ENCODE measurements at places on chromosomes 2 and 18.

DNA sequence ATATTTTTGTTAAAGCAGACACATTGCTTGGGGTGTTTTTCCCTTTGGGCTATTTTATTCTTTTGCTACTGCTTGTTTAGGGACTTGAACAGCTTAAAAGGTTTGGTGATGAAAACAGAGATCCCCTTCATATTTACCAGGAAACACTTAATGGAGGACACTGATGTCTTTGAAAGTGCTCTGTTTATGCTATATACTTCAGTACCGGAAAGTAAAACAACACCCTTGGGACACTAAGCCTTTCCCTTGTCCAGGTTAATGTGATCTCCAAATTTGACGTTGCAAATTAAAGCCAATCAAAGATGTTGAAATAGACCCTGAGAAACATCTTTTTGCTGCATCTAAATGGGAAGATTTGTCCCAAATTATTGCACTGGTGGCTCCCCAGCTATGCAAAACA is 564.6 kb upstream of the PKDCC start:
- no peak for DNase-seq

DNA sequence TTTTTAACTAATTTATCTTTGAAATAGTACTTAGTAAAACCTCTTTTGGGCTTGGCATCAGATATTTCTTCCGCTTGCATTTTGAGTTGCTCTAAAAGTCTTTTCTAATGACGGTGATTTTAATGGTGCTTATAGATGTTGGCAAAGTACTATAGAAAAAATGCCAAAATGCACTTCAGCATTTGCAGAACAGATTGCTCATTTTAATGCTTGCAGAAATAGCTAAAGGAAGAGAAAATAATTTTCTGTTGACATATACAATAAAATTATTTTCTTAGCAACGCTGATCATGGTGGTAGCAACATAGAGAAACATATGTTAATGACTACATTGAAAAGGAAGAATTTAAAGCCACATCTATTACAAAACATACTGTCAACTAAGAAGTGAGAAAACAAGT is 170.7 kb downstream of the STK39 start:
- DNase-seq, result no peak

GRCh38 chr2:143645921-143646645 is 516.9 kb downstream of the ARHGAP15 start:
- no peak for DNase-seq

- DNase-seq, result no peak
Measured at GRCh38 chr18:7876354-7877104, 309.4 kb downstream of the PTPRM start.

DNA sequence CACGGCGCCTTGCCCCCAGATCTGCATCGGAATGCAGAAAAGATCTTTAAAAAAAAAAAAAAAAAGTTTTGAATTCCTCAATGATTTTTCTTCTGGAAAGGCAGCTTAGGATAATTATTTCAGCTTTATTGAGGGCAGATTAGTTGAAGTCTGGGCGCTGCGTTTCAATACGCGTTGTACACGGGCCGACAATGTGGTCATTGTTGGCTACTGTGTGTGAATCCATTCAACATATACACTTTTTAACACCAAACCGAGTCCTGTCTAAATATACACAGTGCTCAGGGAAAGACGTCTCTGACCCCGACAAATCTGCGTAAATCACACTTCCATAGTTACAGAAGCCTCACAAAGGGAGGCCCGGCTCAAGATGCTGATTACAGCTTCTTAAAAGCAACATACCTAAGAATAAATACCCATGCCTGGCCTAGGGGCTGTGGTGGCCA is 1.4 kb upstream of the SIX3 start:
- DNase-seq, result no peak

GRCh38 chr2:7982054-7982453 is 699.8 kb upstream of the ID2 start:
- no peak for DNase-seq

DNA sequence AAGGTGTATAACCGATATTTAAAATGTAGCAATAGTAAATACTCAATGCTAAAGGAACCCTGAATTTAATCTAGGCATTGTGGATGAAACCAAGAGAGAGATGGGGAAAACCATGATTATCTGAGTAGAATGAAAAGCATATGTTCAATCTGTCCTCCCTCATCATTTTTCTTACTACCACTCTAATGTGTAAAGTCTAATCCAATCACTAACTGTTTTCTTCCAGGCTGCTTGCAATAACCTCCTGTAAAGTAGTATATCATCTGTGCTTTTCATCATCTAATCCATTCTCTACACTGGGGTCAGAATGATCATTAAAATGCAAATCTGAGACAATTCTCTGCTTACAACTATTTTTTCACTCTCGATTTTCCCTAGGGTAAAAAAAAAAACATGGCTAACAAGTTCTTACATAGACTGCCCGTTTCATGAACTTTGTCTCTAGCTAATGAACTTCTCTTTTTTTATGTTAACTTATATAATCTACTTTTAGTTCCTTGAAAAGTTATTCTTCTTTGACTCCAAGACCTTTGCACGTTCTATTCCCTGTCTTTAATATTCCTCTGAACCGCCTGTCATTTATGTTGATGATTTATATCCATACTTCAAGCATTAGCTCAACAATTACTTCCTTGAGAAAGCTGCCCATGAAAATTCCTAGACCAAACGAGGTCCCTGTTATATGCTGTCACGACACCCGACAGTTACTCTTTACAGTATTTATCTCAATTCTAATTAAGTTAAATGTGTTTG is 94.7 kb upstream of the SLC8A1 start:
- DNase-seq, result no peak

GRCh38 chr2:224723586-224724217 is 7.5 kb upstream of the CCDC195 start:
- DNase-seq, result no peak

GRCh38 chr2:145410086-145410485 is 890.2 kb upstream of the ZEB2 start:
- no peak for DNase-seq

- DNase-seq, result no peak
Measured at GRCh38 chr18:74518456-74519295, 15.6 kb upstream of the CNDP1 start.

DNA sequence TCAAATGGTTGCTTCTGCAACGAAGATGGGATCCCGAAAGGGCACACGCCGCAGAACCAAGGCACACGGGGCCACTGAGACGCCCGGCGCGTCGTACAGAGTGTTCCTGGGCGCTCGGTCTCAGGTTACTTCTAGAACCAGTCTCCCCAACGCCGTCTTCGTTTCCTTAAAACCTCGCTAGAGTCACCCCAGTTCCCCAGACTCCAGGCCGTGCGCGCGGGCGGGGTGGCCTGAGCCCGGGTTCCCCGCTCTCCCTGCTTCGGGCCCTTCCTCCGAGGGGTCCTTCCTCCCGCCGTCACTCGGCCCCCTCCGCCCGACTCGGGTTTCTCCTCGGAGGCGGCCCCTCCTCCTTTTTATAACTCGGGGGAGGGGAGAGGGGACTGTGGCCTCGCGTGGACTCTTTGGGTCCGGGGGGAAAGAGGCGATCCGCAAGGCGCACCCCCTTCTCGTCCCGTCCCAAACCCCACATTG is 774 bp upstream of the FZD7 start:
- peak; percentile 23 for DNase-seq

DNA sequence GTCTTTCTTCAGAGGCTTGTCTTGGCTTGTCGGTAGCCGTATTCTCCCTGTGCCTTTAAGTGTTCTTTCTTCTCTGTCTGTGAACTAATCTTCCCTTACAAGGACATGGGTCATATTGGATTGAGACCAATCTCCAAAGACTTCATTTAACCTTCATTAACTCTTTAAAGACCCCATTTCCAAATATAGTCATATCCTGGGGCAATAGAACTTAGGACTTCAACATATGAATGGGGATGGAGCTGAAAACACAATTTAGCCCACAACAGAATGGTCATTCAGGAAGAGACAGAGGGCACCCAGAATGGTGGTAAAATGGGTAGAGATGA is 82.1 kb upstream of the TANK start:
- DNase-seq, result no peak

DNA sequence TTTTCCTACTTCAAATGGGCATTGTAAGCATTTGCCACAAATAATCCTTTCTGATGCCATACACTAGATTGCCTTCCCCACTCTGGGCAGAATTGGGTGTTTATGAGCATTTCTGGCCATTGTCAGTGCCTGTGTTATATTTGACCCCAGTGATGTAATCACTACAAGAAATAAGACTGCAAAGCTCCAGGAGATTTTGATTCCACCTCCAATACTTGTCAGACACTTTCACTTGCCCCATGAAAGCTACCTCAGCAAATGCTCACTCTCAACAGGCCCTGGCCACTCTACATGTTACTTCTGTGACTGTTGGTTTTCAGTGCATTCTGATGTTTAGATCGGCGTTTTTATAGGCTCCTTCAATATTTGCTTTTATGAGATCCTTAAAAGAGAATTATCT is 135.1 kb downstream of the GFPT1 start:
- no peak for DNase-seq
